ENCODE measurements at places on chromosomes 6 and 20.
A peak's percentile ranks its signal among the peaks of the same experiment; 100 is the strongest.

DNA sequence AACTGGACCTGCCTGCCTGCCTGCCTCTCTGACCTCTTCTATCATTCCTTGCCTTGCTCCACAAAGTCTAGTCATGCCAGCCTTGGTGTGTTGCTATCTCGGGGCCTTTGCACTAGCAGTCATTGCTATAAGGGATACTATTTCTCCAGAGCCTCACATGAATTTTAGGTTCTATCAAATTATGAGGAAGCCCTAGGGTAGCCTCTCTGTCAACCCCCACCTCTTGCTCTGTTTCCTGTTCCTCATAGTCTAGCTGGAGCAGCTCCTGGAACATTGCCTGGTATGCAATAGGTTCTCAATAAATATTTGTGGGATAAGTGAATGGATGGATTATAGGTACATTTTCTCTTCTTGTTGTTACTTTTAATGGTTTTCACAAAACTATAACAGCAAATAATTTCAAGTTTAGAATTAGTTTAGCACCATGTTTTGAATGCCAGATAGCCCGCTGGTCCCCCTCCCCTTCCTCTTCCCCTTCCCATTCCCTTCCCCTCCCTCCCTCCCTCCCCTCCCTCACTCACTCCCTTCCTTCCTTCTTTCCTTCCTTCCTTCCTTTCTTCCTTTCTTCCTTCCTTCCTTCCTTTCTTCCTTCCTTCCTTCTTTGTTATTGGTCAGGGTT is 46.9 kb upstream of the DTNBP1 start:
- DNase-seq = no peak

DNA sequence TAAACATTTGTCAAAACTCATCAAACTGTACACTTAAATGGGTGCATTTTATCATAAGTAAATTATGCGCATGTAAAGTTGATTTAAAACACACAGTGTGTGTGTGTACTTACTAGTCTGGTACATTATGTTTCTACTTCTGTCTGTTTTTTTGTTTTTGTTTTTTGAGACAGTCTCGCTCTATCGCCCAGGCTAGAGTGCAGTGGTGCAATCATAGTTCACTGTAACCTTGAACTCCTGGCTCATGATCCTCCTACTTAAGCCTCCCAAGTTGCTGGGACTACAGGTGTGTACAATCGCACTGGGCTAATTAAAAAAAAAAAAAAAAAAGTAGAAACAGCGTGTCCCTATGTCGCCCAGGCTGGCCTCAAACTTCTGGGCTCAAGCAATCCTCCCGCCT is 23.0 kb upstream of the FKBP5 start:
- DNase-seq = no peak

DNA sequence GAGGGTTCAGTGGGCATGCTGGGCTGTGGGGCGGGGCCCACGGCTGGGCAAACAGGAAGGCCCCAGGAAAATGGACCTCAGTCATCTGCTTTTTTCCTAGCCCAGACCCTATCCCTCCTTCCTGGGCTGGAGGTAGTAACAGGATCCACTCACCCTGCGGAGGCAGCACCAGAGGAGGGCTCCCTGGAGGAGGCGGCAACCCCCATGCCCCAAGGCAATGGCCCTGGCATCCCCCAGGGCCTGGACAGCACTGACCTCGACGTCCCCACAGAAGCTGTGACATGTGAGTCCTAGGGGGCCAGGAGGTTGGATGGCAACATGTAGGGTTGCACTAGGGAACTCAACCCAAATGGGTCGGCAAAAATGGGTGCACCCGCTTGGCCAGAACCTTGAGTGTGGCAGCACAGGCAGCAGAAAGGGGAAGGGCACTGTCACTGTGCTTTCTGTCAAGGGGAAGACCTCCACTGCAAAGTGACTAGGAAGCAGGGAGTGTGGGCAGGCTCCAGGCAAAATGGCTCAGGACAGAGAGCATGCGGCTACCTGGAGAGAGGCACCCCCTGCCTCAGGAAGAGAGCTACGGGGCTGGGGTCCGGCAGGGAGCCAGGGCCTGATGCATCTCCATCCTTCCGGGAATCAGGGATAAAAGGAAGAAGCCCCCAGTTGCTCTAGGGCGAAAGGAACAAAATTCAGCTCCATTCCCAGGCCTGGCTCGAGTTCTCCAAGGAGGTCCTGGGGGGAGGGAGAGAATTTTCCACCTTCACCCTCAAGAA is 7.9 kb downstream of the MDFI start:
- no peak for DNase-seq

GRCh38 chr6:28789553-28790083 is 134.2 kb downstream of the TRIM27 start:
- DNase-seq = peak; percentile 71

Data from GM12865 (cell line).